Heart right ventricle (tissue), 16 donors: ENCODE measurements at places on chromosomes 13 and 19. TPM values are rescaled to one million over a fixed set of nuclear protein-coding genes. Genes with fewer than 3 reads are reported as not detected.

- no peak for DNase-seq
These were observed 92.6 kb upstream of the MCF2L start for GRCh38 chr13:112876305-112877000.

Gene LPAR6
- 12.9 TPM for total RNA-seq

DNA sequence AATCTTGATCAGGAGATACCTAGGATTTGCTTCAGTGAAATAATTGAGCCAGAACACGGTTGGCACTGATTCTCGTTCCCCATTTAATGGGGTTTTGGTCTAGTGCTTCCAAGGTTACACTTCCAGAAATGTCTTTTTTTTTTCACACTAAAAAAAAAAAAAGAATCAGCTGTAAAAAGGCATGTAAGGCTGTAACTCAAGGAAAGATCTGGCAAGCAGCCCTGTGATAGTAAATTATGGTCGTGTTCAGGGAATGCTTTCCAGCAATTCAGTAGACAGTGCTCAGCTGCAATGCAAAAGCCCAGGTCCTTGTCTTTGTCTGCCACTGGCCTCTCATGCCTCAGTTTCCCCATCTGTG, 27.2 kb upstream of the NDUFS7 start:
- DNase-seq: no peak

GRCh38 chr19:17579661-17580244, 24.3 kb downstream of the COLGALT1 start:
- DNase-seq: peak; percentile 35

DNA sequence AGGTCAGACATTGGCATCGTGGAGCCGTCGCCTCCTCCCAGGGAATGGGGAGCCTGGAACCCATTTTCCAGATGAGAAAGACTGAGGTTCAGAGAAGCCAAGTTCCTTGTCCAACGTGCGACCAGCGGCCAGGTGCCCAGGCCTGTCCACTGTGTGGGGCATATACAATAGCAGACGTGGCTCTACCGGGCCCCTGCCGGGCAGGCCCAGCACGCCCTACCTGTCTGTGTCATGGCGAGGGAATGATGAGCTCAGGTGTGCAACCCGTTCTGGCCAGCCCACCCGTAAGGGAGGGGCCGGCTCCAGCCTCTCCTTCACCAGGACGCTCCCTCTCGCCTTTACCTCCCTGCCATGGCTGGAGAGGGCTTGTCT, 837 bp downstream of the GNA15 start:
- DNase-seq: no peak
